ENCODE measurements at places on chromosomes 12 and 14.

DNA sequence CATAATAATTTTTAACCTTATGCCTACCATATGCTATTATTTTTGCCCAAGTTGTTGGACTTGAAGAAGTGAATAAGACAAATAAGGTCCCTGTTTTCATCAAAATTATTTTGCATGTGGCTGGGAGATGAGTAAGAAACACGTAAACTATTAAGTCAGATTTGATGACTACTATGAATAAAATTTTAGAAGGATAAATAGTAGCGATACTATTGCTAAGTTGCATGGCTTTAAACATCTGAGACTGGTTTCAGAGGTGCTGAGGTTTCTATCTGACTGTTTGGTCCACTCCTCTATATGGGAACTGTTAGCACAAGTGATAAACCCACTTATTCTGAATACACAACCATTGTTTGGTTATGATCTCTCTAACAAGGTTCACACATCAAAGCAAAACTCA lies 674.3 kb upstream of the MDGA2 start:
- DNase-seq, result no peak

- DNase-seq, result peak; percentile 60
These were observed 15.7 kb downstream of the CSRP2 start for GRCh38 chr12:76863005-76863670.

- DNase-seq, result no peak
These were observed 19.5 kb upstream of the NAP1L1 start for GRCh38 chr12:76103958-76104357.

GRCh38 chr12:132079200-132079599 lies 64.9 kb downstream of the DDX51 start:
- no peak for DNase-seq

GRCh38 chr14:94421316-94421715 lies 31.3 kb downstream of the SERPINA11 start:
- no peak for DNase-seq

GRCh38 chr14:61395115-61395725 lies 73.8 kb downstream of the PRKCH start:
- DNase-seq, result no peak

DNA sequence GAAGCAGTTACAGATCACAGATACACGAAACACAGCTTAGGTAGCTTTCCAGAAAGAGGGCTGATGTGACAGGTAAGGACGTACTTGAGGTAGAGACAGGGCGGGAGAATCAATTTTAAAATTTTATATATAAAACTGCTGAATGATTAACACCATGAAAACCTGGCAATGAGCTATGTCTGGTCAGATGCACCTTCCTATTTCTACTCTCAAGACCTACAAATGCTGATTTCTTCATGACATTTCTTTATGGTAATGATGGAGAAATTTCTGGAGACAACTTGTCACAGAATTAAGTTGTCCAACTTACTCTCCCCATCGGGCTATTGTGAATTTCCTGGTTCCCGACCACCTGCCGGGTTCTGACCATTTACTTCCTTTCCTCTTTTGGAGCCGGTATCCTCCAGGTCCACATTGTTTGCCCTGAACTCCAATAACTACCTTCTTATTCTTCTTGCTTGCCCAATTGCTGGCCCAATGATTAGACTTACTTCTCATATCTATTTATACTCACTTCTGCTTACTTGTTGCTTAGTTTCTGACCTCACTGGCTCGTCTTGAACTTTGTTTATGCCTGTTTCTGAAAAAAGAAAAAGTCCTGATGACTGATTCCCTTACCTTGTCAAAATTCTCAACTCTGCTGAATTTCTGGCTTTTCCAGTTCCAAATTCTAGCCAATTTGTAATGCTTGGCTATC lies 12.8 kb upstream of the ATP2B1 start:
- no peak for DNase-seq

DNA sequence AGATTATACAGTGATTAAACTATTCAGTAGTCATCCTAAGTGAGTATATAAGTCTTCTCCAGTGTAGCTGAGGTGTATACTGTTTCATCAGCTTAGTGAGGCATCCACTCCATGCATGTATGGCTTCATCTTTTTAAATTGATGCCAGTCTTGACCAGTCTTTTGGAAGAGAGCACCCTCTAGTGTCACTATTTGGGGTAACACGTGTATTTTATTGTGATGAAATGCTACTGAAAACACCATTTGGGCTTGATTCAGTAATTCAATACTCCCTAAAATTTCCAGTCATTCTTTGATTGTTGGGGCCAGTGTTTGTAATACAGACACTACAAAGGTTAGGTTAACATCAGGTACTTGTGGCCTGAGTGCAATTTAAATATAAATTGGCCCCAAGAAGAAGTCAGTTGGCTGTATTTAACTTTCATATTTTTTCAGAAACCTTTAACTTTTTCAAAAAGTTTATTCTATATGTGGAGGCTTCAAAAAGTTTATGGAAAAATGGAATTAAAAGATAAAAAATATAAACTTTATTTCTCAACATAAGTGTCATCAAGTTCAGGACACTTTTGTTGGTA lies 35.3 kb downstream of the MIPOL1 start:
- DNase-seq, result peak; percentile 68

DNA sequence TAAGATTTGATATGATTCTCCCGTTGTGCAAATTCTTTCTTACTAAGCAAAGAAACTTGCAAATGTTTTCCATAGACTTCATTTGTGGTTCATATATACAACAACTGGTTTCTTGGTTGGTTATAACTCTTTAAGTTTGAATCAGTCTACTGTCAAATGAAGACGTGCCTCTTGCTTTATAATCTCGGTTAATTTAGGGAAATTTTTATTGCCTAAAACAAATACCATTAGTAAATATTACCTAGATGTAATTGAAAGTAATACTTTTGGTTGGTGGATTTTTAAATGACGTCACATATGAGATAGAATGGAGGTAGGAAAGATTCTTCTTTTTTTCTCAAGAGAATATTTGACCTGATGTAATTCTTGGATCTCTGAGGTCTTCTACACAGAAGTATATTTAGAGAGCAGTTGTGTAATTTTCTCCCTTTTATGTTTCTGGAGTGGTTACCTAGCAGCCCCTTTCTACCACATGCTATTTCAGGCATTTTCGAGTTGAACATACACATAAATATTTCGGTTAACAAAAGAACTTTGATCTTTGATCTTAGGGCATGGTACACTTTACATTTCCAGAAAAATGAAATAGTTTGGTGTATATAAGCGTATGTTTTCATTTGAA lies 1.7 kb downstream of the ATF7IP start:
- peak; percentile 10 for DNase-seq

DNA sequence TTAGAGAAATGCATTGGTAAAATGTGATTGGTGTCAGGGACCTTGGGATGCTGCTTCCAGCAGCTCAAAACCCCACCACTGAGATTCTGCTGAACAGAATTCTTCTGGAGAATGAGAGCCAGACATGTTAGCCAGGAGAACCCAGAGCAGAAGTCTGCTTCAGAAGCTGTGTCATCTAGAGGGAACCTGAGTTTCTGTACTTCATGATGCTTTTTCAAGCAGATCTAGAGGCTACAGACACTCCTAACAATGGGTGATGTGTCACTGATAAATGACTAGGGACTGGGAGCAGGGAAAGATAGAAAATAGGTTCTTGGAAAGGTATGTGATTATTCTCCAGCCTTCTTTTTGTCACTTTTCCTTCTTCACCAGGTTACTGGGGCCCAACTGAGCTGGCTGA lies 41.6 kb downstream of the KANSL2 start:
- no peak for DNase-seq

DNA sequence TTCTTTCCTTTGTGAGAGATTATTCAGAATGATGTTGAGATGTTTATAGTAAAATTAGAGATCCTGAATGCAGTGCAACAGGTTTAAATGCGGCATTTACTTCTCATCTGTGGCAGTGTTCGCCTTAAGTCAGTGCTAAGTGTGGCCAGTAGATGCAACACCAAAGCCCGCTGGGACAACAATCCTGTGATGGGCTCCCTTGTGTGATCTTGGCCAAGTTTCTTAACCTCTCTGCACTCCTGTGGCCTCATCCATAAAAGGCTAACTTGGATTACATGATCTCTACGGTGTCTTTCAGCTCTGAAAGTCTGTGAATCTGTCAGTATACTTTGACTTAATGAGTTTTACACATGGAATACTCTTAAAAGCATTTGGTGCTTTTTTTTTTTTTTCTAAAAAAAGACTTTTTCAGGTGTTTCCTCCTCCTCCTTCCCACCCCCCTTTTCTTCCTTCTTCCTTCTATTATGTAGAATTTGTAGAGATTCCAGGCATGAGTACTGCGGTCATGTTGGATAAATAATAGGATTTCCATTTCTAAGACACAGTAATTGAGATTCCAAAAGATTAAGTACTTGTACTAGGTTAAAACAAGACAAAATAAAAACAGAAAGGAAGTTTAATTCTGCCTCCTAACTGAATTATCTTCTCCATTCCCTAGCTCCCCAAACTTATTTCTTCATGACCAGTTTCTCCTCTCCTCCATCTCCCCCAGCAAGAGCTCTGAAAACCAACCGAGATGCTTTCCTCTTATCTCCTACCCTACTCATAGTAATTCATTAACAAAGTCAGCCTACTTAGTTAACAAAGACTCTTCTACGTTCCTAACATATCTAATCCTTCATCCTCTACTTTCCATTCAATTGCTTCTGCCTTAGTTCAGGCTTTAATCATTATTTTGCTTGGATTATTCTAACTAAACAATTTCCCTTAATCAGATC lies 42.2 kb upstream of the NAV3 start:
- DNase-seq, result no peak

- peak; percentile 54 for DNase-seq
These were observed 47.2 kb downstream of the ARMH4 start for GRCh38 chr14:58104808-58105207.

- peak; percentile 58 for DNase-seq
These were observed 8.5 kb downstream of the MYH6 start for GRCh38 chr14:23399591-23399990.

GRCh38 chr12:47087088-47087688 lies 7.4 kb upstream of the AMIGO2 start:
- no peak for DNase-seq

DNA sequence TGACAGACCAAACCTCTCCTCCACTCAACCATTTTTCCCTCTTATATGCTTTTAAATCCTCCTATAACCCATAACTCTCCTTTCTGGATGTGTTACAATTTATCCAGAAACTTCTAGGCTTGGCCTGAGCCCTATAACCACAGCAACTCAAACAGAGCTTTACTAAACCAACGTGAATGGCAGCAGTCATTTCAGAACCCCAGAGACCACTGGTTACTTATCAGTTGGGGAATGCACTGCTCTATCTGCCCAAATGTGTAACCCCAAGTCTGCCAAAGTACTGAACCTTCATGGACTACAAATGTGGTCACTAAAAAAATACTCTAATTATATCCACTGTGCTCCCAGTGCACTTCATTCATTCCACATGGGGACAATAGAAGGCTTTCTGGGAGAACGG lies 42.0 kb downstream of the NAA25 start:
- no peak for DNase-seq

DNA sequence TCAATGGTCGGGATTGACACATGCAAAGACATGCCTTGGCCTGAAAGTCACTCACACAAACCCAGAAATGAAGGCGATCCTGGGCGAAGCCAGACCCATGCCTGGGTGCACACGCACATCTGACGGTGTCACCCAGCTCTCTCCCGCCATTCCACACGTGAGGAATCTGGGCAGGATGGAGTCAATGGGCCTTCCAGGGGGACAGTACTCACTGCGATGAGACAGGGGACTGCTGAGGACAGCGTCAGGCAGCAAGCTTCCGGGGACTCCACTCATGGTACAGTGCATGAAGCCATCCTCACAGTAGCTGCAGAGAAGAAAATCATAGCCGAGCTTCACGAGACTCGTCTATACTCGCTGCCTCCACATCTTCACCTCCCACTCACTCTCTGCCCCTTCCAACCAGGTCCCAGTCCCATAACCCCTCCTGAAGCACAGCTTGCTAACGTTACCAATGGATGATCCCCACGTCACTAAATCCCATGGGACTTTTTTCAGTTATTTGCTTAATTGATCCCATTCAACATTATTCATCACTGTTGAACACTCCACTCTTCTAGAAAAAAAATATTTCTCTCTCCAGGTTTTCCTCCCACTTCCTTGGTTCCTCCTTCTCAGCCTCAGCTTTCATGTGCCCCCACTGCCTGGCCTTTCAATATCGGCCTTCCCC lies 77.8 kb downstream of the VWF start:
- DNase-seq, result no peak

- peak; percentile 51 for DNase-seq
These were observed 28.2 kb downstream of the TRAF3 start for GRCh38 chr14:102805371-102805891.

DNA sequence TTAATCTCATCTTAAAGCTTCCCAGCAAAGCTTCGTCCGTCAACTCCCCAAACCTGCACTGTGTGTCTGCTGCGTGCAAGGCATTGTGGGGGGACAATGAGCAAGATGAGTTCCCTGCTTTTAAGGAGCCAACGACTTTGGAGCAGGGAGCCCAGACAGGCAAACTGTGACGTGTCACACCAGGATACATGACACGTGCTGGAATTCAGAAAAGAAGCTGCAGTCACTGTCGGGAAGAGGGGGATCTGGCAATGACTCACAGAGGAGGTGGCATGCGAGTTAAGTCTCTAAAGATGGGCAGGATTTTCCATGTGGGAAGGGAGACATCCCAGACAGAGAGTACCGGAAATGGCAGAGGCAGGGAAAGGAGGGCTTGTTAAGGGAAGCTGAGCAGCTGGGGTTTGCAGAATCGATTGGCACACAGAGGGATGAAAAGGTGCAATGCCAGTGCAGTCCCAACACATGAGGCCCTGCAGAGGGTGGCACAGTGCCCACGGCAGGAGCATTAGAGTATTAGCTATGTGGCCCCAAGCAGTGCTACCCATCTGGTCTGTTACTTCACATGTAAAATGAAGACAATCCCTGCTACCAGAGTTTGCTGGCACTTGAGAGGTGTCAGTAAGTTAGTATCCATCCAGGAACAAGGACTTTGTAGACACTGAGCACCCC lies 52.9 kb downstream of the SETD3 start:
- no peak for DNase-seq

DNA sequence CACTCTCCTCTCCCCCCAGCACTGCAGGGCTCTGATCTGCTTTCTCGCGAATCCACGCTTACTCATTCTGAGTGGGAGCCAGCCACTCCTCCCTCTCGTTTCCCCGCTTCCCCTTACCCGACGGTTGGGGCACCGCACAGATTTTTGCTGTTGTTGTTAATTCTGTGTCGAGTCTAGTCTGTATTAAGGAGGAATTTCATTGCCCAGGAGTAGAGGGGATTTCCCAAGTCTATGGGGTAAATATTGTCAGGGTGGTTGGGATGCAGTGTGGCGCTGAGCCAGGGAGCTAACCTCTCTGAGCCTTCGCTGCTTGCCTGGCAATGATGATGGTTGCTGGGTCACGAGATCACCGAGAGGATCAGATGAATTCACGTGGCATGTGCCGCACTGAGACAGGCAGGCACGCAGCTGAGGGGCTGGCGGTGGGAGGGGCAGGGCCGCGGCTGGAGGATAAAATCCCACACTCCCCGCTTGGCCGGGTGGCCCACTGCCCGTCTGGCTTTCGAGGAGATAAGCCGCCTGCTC lies 18.5 kb downstream of the NCOR2 start:
- DNase-seq, result no peak

GRCh38 chr12:118680356-118680963 lies 300.9 kb upstream of the SRRM4 start:
- no peak for DNase-seq

Data from cardiac muscle cell (in vitro differentiated cells and primary cell).